A549 treated with RU486 at 1 μM for 4 hours (cell line): ENCODE measurements at places on chromosomes 2 and 18. TPM values are rescaled to one million over a fixed set of nuclear protein-coding genes. Genes with fewer than 3 reads are reported as not detected.

SULT6B1 gene
- total RNA-seq = not detected in 5 replicates

PROM2 gene
- 0.13 TPM in 1 of 5 replicates, not detected in the others for total RNA-seq

SLC4A3 gene
- total RNA-seq = 1.7 to 3.4 TPM (median 2.3 TPM) in 5 replicates

FOXI3 gene
- not detected in 5 replicates for total RNA-seq

CD8A gene
- total RNA-seq = 0.21 to 0.34 TPM (median 0.32 TPM) in 5 replicates

CLEC4F gene
- not detected in 5 replicates for total RNA-seq

POTEJ gene
- total RNA-seq = not detected in 5 replicates

FSHR gene
- total RNA-seq = 0.07 TPM in 1 of 5 replicates, not detected in the others

PSMG2 gene
- 61.8 to 77.4 TPM (median 73.6 TPM) in 5 replicates for total RNA-seq

MLPH gene
- total RNA-seq = 189 to 291 TPM (median 256 TPM) in 5 replicates

LYPD6 gene
- total RNA-seq = 0.03 to 0.07 TPM (median 0.06 TPM) in 4 of 5 replicates, not detected in the other

MARCHF4 gene
- 47.3 to 64.6 TPM (median 56.8 TPM) in 5 replicates for total RNA-seq

CHRNG gene
- total RNA-seq = not detected in 5 replicates

HOXD9 gene
- 1.0 to 1.7 TPM (median 1.2 TPM) in 5 replicates for total RNA-seq

HS1BP3 gene
- 34.0 to 43.2 TPM (median 39.4 TPM) in 5 replicates for total RNA-seq

C2orf78 gene
- total RNA-seq = not detected in 5 replicates

FLACC1 gene
- 0.20 to 0.32 TPM in 2 of 5 replicates, not detected in the others for total RNA-seq

TBR1 gene
- total RNA-seq = 0.09 to 0.14 TPM in 2 of 5 replicates, not detected in the others
